ENCODE measurements at places on chromosomes 4 and X.

DNA sequence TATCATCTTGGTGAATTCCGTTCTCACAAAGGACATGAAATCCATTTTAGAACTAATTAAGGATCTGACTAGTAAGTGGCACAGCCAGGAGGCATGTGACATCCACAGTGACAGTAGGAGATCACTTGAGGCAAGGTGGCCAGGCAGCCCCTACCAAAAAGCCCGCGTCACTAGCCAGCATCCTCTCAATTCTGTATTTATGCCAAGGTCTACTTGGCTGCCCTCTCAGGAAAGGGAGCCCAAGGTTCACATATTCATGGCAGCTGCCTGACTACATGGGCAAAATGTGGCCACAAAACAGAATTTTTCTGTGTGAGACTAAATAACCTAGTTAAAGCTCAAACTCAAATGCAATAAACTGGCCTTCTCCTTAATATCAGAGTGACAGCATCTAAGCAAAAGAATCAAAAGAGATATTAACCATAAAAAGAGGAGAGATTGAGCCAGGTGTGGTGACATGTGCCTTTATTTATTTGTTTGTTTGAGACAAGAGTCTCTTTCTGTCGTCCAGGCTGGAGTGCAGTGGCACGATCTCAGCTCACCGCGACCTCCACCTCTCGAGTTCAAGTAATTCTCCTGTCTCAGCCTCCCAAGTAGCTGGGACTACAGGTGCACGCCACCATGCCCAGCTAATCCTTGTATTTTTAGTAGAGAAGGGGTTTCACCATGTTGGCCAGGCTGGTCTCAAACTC is 51.5 kb downstream of the SLC9A7 start:
- DNase-seq, result no peak

DNA sequence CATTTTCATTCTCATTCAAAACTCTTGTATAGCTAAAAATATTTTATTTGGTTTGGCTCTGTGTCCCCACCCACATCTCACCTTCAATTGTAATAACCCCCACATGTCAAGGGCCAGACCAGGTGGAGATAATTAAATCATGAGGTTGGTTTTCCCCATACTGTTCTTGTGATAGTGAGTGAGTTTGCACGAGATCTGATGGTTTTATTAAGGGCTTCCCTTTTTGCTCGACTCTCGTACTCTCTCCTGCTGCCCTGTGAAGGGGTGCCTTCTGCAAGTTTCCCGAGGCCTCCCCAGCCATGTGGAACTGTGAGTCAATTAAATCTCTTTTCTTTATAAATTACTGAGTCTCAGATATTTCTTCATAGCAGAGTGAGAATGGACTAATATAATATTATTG is 768.0 kb downstream of the STIM2 start:
- no peak for DNase-seq

DNA sequence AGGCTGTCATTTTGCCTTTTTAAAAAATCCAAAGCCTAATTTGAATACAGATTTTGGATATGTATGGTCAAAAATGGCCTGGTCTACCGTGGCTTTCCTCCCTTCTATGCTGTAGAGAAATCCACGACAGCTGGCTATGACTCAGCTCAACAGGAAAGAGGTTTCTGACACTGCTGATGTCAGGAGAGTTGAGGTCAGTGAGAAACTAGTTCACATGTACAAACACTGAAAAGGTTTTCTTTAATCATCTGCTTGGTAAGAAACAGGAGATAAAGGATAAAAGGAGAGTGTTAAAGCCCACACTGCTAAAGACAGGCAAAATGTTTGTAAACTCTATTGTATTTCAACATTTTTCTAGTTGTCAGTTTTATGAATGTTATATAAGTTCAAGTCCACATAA is 113.9 kb downstream of the NYX start:
- DNase-seq, result peak; percentile 80

DNA sequence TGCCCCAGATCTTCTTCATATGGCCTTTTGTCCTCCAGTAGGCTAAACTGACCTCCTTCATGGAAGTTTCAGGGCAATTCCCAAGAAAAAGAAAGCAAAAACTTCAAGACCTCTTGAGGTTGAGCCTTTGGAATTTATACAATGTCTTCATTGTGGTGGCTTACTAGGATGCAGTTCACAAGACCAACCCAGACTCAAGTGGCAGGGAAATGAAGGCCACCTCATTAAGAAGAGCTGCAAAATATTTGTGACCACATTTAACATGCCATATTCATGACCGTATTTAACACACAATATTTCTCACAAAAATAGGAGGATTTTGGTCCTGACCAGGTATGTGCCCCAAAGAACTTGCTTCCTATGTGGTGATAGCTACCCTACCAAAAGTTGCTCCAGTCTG is 605.5 kb upstream of the PITX2 start:
- peak; percentile 80 for DNase-seq

DNA sequence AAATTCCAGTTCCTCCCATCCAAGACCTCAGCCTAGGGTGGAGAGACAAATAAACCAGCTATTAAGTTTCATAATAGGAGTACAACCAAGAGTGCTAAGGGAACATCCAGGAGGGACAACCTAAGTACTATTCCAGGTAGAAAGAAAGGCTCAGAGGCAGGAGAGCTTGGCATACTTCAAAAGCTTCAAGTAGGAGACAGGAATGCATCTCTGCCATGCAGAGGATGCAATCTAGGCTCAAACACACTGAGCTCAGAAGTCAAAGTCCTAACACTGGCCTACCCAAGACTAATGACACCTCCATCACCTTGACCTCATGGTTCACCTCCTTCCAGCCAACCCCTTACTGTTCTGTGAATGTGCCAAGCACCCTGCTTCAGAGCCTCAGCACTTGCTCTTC is 8.1 kb downstream of the WDFY3 start:
- no peak for DNase-seq

- DNase-seq, result no peak
Observed at GRCh38 chr4:115356176-115356575, 242.8 kb upstream of the NDST4 start.

DNA sequence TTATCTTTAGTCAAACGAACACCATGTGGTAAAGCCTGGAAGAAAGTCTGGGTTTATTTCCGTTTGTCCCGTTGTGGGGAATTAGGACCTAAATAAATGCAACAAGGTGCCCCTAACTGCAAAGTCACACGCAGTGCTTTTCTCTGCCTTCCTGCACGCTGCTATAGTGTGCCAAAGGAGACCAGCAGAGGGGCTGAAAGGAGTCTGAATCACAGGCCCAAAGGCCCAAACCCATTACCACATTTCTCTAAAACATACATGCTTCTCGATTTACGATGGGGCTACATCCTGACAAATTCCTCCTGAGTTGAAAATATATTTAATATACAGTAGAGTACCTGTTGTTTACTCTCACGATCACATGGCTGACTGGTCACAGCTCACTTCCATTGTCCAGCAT is 4.5 kb downstream of the VEGFC start:
- peak; percentile 35 for DNase-seq

- peak; percentile 85 for DNase-seq
Observed at GRCh38 chrX:68433155-68433980, at the start of gene OPHN1. TSS of gene OPHN1 (minus strand) at chrX:68433495. CDS start at chrX:68433020, 475 bp downstream.

DNA sequence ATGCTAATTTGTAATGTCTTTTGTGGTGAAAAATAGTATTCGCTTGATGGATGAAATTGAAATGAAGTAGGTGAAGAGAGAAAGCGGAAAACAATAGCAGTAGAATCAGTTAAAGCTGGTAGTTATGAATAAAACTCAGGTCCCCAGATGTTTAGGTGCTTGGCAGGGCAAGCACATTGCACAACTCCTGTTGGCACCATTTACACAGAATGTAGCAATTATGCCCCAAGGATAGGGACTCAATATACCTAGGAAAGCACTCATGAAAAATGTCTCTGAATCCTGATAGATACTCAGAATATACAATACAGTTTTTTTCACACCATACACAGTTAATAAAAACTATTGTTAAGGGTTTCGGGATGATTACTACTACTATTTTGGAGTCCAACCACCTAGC is 26.5 kb upstream of the GRIA3 start:
- DNase-seq, result no peak

DNA sequence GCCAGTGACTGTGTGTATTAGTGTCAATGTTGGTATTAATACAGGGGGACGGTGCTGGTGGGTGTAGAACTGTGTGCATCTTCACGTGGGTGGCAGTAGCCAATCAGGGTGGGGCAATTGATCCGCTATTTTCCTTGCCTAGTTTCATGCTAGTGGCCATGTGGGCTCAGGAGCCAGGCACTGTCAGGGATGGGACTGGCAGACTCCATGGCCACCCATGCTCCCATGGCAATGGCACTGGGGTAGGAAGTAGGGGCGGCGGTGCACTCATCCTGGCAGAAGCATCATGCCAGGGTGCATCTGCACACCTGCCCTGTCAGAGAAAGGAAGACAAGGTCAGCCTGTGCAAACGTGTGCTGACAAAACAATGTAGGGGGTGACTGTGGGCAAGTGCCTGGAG is 122.1 kb upstream of the MAGEC2 start:
- DNase-seq, result no peak

DNA sequence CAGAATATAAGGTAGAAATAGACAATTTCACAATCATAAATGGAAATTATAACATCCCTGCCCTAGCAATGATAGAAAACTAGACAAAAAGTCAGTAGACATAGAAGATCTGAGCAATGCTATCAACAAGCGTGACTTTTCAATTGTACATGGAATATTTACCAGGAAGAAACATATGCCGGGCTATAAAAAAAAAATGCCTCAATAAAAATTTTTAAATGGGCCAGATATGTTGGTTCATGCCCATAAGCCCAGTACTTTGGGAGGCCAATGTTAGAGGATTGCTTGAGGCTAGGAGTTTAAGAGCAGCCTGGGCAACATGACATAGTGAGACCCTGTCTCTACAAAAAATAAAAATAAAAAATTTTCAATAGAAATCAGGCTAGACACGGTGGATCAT is 5.3 kb upstream of the MTNR1A start:
- no peak for DNase-seq

DNA sequence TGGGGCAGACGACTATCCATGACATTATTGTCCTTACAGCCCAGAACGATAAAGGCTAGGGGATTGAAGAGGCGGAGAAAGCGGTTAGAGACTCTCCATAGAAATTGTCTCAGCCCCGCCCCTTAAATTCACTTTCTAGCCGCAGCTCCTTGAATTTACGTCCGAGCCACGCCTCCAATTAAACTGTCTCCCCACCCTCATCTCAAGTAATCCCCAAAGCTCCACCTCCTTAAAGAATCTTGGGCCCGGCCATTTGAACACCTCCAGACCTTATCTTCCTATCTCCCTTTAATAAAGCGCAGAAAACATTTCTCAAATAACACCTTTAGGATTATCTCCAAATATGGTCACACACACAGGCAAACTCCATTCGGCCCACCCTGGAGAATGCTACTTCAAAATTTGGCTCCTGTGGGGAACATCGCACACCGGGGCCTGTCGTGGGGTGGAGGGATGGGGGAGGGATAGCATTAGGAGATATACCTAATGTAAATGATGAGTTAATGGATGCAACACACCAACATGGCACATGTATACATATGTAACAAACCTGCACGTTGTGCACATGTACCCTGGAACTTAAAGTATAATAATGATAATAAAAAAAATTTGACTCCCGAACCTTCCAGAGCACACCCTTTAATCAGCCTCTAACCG is 7.2 kb upstream of the MAGIX start:
- peak; percentile 77 for DNase-seq

GRCh38 chr4:76256968-76257367 is 5.4 kb downstream of the FAM47E start:
- DNase-seq, result no peak

DNA sequence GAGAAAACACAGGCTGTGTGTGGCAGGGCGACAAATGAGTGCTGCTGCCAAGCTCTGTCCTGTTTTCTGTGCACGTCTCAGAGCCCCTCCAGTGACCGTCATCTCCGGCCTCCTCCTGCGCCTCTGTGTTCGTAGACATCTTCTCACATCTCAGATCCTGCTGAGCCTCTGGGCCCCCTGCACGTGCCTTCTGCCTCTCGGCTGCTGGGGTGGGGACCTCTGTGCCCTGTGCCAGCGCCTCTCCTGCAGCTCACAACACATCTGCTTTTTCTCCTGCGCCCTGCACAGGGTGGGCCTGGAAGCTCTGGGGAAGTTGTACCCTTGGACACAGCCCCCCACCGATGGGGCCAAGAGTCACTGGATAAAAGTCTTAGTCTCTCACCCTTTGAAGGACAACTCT is 2.4 kb upstream of the CTAG2 start:
- DNase-seq, result no peak

GRCh38 chrX:24117258-24117657 is 32.3 kb upstream of the ZFX start:
- DNase-seq, result peak; percentile 79

- no peak for DNase-seq
Observed at GRCh38 chrX:75086731-75087195, 69.3 kb downstream of the ABCB7 start.

DNA sequence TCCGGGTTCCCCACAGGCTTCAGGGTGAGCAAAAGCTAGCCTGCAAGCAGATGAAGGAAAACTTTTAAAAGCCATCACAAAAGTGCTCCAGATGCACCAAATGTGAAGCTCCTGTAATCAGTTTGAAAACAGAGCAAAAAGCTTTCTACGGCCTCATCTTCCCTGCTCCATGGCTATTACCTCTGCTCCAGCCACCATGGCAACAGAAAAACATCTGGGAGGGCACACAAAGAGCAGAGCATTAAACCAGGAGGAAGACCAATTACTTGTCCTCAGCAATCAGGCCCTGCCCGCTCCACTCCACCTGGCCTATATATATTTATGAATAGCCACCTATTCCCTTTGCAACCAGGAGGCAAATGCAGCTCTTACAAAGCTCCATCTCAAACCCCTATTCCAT is 33.6 kb downstream of the TMEM154 start:
- no peak for DNase-seq

DNA sequence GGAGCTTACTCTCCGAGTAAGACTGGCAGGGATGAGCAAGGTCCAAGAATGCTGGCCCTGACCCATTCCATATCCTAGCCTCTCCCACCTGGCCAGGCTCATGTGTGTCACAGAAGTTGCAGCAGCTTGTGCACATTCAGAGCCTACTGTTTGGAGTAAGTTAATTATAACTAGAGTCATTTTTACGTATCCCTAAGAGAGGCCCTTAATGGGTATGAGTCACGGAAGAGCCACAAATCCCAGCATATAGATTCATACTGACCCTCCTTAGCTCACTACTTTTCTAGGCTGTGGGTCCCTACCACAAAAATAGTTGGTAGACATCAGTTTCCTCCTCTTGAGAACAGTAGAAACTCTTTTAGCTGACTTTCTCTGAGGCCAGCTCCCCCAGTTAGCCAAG is 118.3 kb upstream of the FRG1 start:
- DNase-seq, result no peak

DNA sequence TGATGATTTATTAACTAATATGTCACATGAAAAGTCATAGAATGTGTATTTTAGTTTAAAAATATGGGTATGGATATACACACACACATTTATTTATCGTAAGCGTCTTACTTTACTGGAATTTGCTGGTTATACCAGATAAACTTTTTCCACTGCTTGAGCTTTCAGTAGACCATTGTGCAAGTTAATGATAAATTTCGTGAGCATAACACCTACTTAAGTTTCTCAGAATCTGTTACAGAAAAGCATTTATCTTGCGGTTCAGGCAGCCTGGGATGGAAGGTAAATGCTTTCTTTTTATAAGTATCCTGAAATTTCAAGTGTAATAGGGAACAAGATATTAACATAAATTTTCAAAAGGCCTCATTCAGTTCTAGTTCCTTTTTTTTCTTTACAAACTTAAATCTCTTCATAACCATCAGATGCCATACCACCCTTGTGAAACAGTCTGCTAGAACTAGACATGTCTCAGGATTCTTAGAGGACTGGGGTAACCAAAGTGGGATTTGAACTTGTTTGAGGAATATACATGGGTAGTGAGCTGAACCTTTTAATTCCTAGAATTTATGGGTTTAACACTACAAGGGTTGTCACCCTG is 27.7 kb downstream of the ATP7A start:
- DNase-seq, result no peak

GRCh38 chr4:168421671-168422070 is 58.6 kb downstream of the DDX60L start:
- peak; percentile 34 for DNase-seq
